ENCODE measurements at places on chromosomes 7 and 10. TPM values are rescaled to one million over a fixed set of nuclear protein-coding genes. Genes with fewer than 3 reads are reported as not detected.

The OR13A1 gene
- total RNA-seq: not detected

The POP7 gene
- 24.3 TPM for total RNA-seq

The FAM241B gene
- 7.4 TPM for total RNA-seq

The CALHM3 gene
- not detected for total RNA-seq

The ANK3 gene
- total RNA-seq: 161 TPM

The GCK gene
- 0.49 TPM for total RNA-seq

The ZNF33B gene
- total RNA-seq: 33.6 TPM

DNA sequence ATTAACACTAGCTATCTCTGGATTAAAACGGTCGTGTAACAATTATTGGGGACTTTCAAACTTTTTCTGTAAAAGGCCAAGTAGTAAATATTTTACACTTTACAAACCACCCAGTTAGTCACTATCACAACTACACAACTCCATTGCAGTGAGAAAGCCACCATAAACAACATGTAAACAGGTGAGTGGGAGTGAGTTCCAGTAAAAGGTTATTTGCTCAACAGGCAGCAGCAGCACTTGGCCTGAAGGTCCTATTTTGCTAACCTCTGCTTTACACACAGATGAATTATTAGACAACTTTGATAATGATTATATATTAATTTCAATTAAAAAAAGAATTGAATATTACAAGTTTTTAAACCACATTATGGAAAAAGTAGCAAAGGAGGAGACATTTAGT, 15.8 kb upstream of the AGMO start:
- H3K27ac ChIP-seq: no peak overlapping the region
- H3K4me3 ChIP-seq: no peak overlapping the region
- H3K4me1 ChIP-seq: no peaks in the 10 kb centered on the region
- no peaks in the 10 kb centered on the region for H3K36me3 ChIP-seq
- DNase-seq: no peak
- H3K27me3 ChIP-seq: no peaks in the 10 kb centered on the region

DNA sequence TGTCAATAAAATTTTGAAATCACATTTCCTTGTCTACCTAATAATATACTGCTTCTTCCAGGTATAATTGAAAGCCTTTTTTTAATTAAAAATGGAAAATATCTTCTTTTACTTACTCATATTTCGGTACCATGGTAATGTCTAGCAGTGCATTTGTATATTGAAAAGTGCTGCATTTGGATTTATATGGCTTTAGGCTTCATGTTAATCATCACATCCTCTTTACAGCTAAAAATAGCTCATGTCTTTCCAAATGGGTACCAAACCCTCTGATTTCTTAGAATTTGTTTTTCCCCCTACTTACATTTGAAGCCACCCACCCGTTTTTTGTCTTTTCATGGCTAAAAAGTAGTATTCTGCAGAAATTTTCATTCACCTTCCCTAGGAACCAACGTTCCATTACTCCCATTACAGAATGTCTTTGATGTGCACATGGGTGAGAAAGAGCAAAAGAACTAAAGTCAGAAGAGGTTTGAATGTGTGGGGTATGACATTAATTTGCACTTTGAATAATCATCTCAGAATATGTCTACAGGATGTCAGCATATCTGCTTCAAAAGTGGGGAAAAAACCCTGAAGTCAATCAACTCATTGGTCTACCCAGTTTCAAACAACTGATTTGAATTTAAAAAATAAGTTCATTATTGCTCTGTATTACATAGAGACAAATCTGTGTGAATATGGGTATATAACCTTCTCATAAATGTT, 935.9 kb downstream of the GATA3 start:
- no peak overlapping the region for H3K27ac ChIP-seq
- H3K27me3 ChIP-seq: no peaks in the 10 kb centered on the region
- no peaks in the 10 kb centered on the region for H3K4me1 ChIP-seq
- H3K36me3 ChIP-seq: no peaks in the 10 kb centered on the region
- DNase-seq: no peak

GRCh38 chr10:131657985-131658330, 242.8 kb upstream of the PPP2R2D start:
- no peaks in the 10 kb centered on the region for H3K36me3 ChIP-seq
- DNase-seq: no peak
- no peak overlapping the region for H3K4me3 ChIP-seq
- no peaks in the 10 kb centered on the region for H3K4me1 ChIP-seq

GRCh38 chr10:130882906-130883305, 428.6 kb downstream of the TCERG1L start:
- no peak overlapping the region for H3K4me3 ChIP-seq
- no peak overlapping the region for H3K27ac ChIP-seq
- no peaks in the 10 kb centered on the region for H3K36me3 ChIP-seq
- no peaks in the 10 kb centered on the region for H3K27me3 ChIP-seq

GRCh38 chr10:117797296-117797695, 249.4 kb downstream of the RAB11FIP2 start:
- H3K36me3 ChIP-seq: no peaks in the 10 kb centered on the region
- no peak overlapping the region for H3K4me3 ChIP-seq
- DNase-seq: no peak
- H3K27me3 ChIP-seq: no peaks in the 10 kb centered on the region

GRCh38 chr10:5594271-5595049, 69.7 kb downstream of the CALML3 start:
- H3K36me3 ChIP-seq: no peaks in the 10 kb centered on the region
- no peak overlapping the region for H3K27ac ChIP-seq
- no peak overlapping the region for H3K4me3 ChIP-seq

- DNase-seq: peak; percentile 86
- H3K4me3 ChIP-seq: no peak overlapping the region
- H3K27ac ChIP-seq: no peak overlapping the region
These were observed 21.3 kb downstream of the MDH2 start for GRCh38 chr7:76069238-76069638.

GRCh38 chr10:79078367-79079053, 9.7 kb downstream of the ZMIZ1 start:
- H3K27ac ChIP-seq: peak overlapping the region; percentile 23
- no peak for DNase-seq
- no peak overlapping the region for H3K4me3 ChIP-seq
- H3K27me3 ChIP-seq: no peaks in the 10 kb centered on the region
- H3K4me1 ChIP-seq: peaks cover 96% of the 10 kb centered on the region

DNA sequence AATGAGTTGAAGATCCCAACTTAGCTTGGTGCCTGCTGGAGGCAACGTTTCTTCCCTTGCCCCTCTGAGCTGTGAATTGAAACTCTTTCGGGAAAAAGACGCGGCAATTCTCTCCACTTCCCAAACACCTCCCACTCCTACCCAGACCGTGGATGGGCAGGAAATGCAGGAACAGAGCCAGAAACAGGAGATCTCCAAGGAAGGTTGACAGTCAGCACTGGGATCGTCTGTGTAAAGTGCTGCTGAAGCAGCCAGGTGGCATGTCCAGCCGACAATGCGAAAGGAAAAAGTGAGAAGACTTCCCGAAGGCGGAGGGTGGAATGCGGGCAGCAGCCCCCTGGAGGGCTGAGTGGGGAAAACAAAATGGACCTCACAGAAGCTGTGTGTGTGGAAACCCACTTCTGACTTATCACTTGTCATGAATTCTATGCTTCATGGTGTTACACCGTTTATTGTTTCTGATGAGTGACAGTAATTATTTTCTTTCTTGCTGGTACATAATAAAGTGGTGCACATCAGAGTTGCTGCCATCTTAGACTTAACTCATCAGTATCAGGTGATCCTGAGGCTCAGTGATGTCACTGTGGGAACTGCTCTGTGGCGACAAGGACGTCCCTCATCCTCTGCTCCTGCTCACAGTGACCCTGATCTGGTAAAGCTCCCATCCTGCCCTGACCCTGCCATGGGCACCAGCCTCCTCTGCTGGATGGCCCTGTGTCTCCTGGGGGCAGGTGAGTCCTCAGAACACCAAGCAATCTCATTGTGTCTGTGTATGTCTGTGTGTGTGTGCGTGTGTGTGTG, 220.5 kb upstream of the PRSS1 start:
- H3K36me3 ChIP-seq: no peaks in the 10 kb centered on the region
- H3K4me3 ChIP-seq: no peak overlapping the region
- no peaks in the 10 kb centered on the region for H3K27me3 ChIP-seq
- DNase-seq: no peak

- H3K4me1 ChIP-seq: no peaks in the 10 kb centered on the region
- no peaks in the 10 kb centered on the region for H3K27me3 ChIP-seq
- no peaks in the 10 kb centered on the region for H3K36me3 ChIP-seq
- no peak for DNase-seq
These were observed 55.4 kb upstream of the LMTK2 start for GRCh38 chr7:98051118-98051744.

DNA sequence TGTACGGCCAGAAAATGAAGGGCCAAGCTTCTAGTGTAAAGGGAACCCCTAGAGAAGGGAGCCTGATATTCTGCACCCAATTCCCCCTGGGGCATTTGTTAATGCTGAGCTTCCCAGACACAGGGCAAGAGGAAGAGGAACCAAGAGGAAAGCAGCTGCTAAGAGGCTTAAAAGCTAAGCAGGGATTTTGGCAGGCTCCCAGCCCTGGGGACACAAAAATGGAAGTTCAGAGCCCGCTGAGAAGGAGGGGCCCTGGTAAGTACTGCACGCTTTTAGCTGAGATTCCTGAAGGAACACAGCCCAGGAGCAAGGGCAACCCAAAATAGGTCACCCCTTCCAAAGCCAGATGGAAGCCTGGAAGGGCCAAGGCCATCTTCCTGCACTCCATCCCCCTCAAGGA, 387.3 kb upstream of the MGMT start:
- no peaks in the 10 kb centered on the region for H3K36me3 ChIP-seq
- H3K4me3 ChIP-seq: no peak overlapping the region
- no peaks in the 10 kb centered on the region for H3K4me1 ChIP-seq

DNA sequence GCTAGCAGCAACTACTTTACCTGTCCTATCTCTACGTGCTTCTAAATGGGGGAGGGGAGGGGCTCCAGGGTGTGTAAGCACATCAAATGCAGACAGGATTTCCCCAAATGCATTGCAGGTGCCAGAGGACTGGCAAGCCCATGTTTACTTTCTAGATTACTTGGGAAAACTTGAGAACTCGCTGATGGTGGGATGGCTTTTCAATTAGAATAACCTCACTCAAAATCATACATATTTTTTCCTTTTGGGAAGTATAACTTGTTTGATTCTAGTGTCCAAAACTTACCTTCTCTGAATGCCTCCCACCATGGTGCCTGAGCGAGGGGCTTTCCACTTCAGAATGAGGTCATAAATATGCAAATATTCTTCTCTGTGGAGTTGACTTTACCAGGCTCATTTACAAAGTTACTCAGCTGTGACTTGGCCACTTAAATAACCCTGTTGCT, 191.3 kb upstream of the RHOBTB1 start:
- no peaks in the 10 kb centered on the region for H3K27me3 ChIP-seq
- H3K27ac ChIP-seq: no peak overlapping the region
- no peak overlapping the region for H3K4me3 ChIP-seq
- no peaks in the 10 kb centered on the region for H3K36me3 ChIP-seq
- no peak for DNase-seq

- H3K27ac ChIP-seq: no peak overlapping the region
- no peak overlapping the region for H3K4me3 ChIP-seq
- H3K36me3 ChIP-seq: no peaks in the 10 kb centered on the region
- H3K27me3 ChIP-seq: no peaks in the 10 kb centered on the region
- no peaks in the 10 kb centered on the region for H3K4me1 ChIP-seq
These were observed 410.3 kb downstream of the GRM8 start for GRCh38 chr7:126842451-126842850.

DNA sequence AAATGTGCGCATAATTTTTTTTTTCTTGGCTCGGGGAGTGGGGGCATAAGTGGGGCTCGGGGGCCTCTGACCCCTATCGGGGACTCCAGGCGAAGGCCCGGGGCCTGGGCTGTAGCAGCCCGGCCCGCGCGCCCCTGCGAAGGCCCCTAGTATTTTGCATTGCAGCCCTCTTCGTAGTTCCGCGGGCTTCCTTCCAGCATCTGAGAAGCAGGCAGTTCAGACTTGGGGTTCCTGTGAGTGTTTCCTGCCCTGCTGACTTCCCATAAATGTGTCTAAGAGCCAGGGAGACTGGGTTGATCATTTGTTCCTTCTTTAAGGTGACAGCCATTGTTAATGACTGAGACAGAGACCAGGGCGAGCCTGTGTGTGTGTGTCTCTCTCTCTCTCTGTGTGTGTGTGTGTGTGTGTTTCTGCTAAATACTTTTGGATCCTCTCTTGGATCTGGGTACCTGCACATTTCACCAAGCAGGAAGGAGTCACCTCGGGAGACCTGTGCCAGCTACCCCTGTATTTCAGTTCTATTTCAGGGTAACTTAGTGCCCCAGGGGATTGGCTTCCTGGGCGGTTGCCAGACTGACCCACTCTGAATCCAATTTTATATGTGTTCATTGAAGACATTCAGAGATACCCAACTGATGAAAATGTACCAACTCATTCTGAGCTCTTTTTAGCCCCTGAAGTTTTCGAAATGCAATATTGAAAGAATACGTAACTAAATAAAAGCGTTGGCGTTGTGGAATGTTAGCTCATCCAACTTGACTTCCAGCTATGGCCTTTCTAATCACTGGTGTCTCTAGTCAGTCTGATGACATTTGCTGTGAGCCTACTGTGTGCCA, 805 bp downstream of the MSRB2 start:
- H3K4me3 ChIP-seq: peak overlapping the region; percentile 58
- H3K4me1 ChIP-seq: peaks cover 13% of the 10 kb centered on the region
- no peaks in the 10 kb centered on the region for H3K36me3 ChIP-seq
- peak; percentile 63 for DNase-seq
